ENCODE measurements at places on chromosomes 5 and 9.

- DNase-seq, result no peak
These were observed 39.0 kb upstream of the LHX2 start for GRCh38 chr9:123972618-123973017.

GRCh38 chr5:96530901-96531300 lies 97.9 kb upstream of the PCSK1 start:
- DNase-seq, result no peak

GRCh38 chr5:136810261-136810801 lies 445.0 kb upstream of the TRPC7 start:
- no peak for DNase-seq

- no peak for DNase-seq
These were observed 65.5 kb downstream of the NR3C1 start for GRCh38 chr5:143337946-143338345.

GRCh38 chr9:2214707-2215106 lies 199.6 kb downstream of the SMARCA2 start:
- no peak for DNase-seq

DNA sequence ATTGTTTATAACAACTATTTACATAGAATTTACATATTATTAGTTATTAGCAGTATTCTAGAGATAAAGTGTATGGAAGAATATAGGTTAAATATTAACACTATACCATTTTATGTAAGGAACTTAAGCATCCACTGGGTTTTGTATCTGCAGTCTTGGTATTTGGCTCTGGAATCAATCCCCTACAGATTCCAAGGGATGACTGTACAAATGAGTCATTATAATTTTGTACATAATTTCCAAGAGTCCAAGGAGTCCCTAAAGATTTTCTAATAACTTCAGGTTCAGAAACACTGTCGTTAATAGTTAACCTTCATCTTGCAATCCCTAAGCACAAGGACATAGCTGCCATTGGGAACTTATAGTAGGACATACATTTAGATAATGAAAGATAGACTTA lies 254.8 kb upstream of the PDE4D start:
- DNase-seq, result no peak

GRCh38 chr5:178238711-178239592 lies 6.3 kb upstream of the PHYKPL start:
- DNase-seq, result no peak

- DNase-seq, result no peak
These were observed 9.0 kb downstream of the HTR1A start for GRCh38 chr5:63953217-63953616.

DNA sequence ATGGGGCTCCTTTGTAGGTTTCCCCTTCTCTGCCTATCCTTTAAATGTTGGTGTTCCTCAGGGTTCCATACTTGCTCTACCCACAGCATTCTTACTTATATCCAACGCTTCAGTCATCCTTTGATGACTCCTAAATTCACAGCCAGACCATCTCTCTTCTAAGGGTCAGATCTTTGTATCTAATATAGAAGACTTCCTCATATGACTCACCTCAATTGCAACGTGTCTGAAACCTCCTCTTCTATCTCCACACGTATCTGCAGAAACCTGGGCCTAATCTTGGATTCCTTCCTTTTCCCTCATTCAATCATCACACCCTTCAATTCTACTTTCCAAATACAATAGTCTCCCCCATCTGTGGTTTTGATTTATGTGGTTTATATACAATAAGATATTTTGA lies 68.3 kb downstream of the HMGCR start:
- no peak for DNase-seq

DNA sequence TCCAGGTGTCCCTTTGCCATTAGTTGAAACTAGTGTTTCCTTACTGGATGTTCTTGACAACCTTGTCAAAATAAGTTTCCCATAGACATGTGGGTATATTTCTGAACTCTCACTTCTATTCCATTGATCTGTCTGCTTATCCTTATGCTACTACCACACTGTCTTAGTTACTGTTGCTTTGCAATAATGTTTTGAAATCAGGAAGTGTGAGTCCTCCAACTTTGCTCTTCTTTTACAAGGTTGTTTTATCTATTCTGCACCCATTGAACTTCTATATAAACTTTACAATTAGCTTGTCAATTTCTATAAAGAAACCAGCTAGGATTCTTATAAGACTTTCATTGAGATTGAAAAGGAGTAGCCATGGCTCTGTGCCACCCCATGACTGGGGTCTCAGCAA lies 24.3 kb downstream of the CD14 start:
- no peak for DNase-seq

GRCh38 chr5:95114902-95115301 lies 170.0 kb downstream of the MCTP1 start:
- DNase-seq, result no peak

DNA sequence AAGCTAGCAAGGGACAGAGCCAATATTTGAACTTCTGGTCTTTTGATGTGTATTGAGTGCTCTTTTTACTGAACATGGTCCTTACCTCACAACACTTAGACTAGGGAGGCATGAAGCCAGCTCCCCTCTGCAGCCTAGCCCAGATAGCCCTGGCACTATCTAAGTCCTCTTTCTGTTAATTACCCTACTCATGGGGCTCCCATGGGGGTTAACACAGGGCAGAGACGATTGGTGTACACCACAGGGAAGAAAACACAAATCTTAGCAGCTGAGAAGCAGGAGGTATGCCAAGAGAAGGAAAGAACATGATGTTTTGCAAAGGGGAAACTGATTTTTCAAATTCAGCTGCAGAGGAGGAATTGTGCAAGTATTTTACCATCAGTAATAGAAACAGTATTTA lies 383.8 kb downstream of the TMEM232 start:
- no peak for DNase-seq

- DNase-seq, result no peak
These were observed 20.5 kb upstream of the FER start for GRCh38 chr5:108727236-108727650.

DNA sequence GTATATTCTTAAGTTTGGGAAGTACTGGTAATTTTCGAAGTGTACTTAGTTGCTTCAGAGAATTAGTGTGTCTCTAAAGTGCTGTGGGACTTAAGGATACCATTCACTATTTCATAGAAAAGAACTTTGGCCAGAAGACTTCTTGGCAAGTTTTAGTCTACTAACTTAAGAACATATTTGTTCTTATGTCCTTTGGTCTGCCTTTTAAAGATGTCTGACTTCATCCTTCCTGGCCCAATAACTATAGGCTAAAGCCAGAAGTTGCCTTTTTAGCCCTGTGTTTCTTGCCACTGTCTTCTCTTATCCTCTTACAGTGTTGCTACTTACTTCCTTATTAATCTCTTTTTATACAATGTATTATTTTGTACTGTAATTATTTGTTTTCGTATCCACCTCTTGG lies 6.3 kb downstream of the RBM27 start:
- DNase-seq, result no peak

- no peak for DNase-seq
These were observed at the start of gene SGCD for GRCh38 chr5:156326718-156327259. Gene SGCD, plus strand, starts transcription at chr5:156327164.

GRCh38 chr9:131875828-131876485 lies 136.1 kb upstream of the RAPGEF1 start:
- DNase-seq, result no peak

GRCh38 chr9:96167011-96167410 lies 135.0 kb downstream of the HSD17B3 start:
- no peak for DNase-seq

DNA sequence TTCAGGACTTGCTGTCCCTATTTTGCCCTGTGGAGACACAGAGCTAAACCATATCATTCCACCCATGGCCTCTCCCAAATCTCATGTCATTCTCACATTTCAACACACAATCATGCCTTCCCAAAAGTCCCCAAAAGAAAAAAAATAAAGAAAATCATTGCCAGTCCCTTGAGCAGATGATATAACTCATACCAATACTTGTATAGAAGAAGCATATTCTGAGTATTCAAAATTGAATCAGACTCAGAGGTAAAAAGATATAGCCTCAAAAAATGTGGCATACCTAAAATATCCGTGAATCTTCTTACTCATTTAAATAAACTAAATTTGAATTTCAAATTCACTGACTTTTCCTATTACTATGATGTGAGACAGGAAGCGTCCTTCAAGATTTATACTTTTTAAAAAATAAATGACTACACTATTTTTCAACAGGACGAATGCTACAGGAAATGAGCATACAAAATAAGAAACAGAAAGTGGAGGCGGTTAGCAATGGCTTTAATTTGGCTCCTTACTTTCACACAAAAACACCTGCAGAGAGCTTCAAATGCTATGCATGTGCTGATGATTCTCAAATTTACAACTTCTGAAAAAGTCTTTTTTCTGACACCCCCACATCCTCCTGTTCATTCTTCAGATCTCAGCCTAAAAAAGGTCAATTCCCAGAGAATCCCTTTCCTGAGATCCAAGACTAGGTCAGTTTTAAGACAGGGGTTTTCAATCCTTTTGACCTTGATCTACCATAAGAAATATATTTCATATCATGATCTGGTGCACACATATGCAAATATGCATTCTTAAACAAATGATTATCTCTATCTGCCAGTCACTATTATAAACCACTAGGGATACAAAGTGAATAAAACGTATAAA lies 39.6 kb upstream of the DMXL1 start:
- no peak for DNase-seq

- DNase-seq, result no peak
These were observed 109.1 kb upstream of the PTGER4 start for GRCh38 chr5:40570408-40571129.

DNA sequence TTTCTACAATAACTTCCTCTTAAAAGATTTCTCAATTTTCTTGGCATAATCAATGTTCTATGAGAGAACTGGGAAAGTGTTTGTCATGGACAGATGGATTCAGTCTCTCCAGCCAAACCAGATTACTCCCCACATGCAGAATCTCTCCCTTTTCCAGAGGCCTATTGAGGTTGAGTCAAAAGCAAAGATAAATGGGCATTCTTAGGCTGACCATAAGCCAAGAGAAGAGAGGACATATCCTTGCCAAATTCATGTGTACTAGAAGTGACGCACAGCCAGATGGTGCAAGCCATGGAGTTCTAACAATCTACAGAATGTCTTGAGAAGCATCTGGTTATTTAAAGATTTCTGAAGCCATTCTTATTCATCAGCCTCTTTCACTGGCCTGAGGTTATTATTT lies 2115.0 kb downstream of the MAT2B start:
- DNase-seq, result no peak

DNA sequence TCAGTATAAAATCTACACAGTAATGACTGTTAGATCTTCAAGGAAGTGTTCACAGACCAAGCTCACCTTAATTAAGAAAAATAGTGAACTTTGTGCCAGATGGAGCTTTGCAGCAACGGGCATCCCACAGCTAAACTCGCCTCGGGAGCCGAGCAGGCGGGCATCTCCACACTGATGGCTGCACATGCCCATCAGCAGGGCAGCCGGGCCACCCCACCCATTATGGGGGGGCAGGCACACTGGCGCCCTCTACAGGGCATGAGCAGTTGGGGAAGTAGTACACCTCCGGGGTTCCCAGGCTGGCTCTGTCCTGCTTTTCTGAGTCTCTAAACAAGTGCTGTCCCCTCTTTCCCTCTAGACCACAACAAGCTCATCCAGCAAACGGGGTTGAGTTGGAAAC lies 21.6 kb downstream of the ANKS6 start:
- no peak for DNase-seq

- DNase-seq, result no peak
These were observed 968.8 kb downstream of the TLE1 start for GRCh38 chr9:80720579-80720978.

DNA sequence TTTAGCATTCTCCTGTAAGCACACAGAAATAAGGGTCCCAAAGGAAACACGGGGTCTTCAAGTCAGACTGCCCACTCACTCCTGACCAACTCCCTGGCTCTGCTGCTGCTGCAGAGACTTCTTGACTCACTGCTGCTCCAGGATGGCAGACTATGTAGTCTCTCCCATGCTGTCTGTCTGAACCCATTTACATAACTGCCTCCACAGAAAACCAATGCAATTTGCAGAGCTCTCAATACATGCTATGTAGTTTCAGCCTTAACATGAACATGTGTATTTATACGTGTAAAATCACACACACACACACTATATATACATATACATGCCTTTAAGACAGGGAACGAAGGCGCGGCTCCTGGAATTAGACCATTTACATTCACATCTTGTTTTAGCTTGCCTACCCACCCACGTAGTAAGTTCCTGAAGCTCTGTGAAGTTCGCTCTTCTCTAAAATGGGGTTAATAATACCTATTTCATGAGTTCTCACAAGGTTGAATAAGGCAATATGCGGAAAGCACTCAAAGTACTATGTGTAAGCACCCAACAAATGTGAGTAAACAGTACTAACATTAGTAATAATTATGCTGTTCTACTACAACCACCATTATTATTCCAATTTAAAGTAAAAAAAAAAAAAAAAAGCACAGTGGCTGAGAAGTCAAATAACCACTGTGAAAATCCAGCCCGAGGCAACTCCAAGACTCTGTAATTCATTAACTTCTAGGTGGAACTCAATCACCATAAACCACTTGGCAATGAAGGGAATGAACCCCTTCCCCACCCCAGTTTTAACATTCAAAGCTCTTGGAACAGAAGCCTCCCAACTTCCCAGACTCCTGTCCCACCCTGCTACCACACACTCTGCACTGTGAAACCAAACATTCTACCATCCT lies 31.8 kb downstream of the PRELID2 start:
- no peak for DNase-seq

GRCh38 chr9:13898957-13899356 lies 415.0 kb downstream of the NFIB start:
- DNase-seq, result no peak

GRCh38 chr5:136491806-136492205 lies 126.5 kb upstream of the TRPC7 start:
- DNase-seq, result no peak

DNA sequence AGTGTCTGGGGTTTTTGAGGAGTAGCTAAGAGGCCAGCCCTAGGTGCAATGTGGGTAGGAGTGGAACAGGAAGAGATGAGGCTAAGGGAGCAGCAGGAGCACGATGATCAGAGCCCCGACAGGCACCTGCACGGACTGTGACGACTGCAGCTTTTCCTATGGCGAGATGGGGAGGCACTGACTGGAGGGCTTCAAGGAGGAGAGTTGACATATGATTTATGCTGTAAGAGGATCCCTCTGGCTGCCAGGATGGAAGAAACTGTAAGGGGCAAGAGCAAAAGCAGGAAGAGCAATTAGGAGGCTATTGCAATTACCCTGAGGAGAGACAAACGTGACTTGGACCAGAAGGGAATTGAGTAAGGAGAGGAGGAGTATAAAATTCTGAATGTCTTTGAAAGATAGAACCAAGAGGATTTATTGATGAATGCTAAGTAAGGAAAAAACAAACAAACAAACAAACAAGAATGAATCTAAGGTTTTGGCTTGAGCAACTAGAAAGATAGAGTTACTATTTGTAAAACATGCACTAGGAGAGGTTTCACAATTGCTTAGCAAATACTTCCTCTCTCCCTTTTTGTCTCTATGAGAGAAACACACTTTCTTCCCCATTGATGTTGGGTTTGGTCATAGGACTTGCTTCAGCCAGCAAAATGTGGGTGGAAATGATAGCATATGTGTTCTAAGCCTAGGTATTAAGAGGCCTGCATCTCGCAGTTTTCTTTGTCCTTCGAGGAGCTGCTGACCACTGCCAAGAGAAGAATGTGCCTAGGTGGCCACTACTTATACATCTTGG lies 32.9 kb downstream of the TRPC7 start:
- no peak for DNase-seq

GRCh38 chr9:35861161-35861897 lies 8.9 kb downstream of the OR13J1 start:
- no peak for DNase-seq

All from stimulated activated CD4-positive, alpha-beta T cell treated with anti-CD3 and anti-CD28 coated beads, TNF-alpha, amount 100 ng/mL, for 48 hours (primary cell).